ENCODE measurements at places on chromosomes 11 and 22. TPM values are rescaled to one million over a fixed set of nuclear protein-coding genes. Genes with fewer than 3 reads are reported as not detected.
A peak's percentile ranks its signal among the peaks of the same experiment; 100 is the strongest.

Gene OVOL1
- total RNA-seq = 0.65 TPM

Gene AASDHPPT
- 43.4 TPM for total RNA-seq

- DNase-seq = no peak
Observed at GRCh38 chr22:36770513-36771231, 5.2 kb downstream of the IFT27 start.

DNA sequence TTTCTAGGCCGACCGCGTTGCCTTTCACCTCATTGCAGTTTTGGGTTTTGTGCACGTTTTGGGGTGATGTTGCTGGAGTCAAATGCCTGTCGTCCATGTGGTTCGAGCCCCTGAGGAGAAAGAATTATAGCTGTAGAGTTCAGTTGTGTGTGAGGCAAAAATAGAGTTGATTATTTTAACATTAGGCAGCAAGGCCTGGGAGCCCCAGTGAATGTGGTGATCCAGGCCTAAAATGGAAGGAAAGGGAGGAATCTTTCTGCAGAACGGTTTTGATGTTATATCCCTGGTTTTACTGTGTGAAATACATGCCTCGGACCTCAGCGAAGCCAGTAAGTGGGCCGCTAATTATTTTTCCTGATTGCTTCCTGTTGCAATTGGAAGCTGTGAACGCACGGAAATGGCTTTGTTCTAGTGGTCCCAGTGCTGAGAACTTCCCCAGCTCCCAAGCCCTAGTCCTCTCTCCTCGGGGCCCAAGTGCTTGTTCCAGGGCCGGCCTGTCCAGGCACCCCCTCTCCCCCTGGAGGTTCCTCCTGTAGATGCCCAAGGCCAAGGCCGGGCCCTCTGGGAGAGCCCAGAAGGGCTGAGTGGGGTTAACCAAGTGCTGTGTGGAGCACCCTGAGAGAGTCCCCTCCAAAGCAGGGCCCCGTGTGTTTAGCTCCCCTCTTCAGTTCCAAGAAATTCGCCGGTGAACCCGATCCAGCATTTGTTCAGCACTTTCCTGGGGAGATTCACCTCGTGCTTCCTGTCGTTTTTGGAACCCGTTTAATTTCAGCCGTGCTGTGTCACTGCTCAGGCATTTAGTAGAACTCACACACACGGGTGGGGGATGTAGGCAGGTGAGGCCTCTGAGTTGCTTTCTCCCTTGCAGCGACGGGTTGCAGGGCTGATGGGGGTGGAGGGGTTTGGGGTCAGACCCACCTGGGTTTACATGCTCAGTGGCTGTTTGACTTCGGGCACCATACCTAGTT is 2.1 kb downstream of the LRP5 start:
- DNase-seq = peak; percentile 55

DNA sequence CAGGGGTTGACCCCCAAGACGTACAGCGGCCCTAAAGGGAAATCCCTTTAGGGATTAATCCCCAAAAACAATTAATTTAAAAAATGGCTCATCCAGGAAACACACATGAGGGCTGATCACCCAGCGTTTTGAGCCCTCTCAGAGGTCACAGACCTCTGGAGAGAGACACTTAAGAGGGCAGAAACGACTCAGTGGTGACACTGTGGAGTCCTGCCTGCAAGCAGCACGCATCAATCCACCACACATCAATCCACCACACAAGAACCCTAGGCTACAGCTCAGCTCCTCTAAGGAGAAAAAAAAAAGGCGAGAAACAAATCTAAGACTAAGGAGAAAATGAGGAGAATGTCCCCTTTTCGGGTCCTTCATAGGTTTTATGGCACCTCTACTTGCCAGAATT is 12.5 kb upstream of the SELENOH start:
- no peak for DNase-seq
